ENCODE measurements at places on chromosomes 2 and 18.

- peak; percentile 51 for DNase-seq
Observed at GRCh38 chr2:197258580-197258979, 52.0 kb downstream of the ANKRD44 start.

- peak; percentile 67 for DNase-seq
Observed at GRCh38 chr2:44100351-44100750, 68.3 kb upstream of the PPM1B start.

DNA sequence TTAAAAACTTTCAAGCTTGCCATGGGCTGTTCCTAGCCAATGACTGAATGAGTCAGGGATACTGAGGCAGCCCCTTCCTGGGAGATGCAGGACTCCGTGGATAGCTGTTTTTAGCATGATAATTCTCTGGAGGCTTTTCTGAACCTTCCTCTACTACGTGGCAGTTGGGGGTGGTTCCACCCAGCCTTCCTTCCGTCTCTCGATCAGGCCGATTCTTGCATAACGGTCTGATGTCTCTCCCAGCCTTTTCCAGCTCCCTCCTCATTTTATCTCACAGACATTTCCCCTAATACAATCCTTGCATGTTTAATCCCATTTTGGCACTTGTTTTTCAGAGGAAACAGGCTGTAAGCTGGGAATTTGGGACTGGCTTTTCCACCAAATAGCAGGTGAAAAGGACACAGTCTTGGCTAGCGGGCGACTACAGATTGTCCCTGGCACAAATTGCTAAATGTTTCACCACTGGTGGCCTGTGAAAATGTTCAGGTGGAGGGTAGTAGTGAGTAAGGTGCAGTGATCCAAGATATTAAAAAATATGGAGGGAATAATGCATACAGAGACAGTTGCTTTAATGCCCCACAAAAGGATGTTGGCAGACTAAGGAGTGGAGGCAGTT lies 21.0 kb upstream of the CTLA4 start:
- DNase-seq, result no peak

- peak; percentile 97 for DNase-seq
Observed at GRCh38 chr2:144382849-144383248, 137.1 kb downstream of the ZEB2 start.

DNA sequence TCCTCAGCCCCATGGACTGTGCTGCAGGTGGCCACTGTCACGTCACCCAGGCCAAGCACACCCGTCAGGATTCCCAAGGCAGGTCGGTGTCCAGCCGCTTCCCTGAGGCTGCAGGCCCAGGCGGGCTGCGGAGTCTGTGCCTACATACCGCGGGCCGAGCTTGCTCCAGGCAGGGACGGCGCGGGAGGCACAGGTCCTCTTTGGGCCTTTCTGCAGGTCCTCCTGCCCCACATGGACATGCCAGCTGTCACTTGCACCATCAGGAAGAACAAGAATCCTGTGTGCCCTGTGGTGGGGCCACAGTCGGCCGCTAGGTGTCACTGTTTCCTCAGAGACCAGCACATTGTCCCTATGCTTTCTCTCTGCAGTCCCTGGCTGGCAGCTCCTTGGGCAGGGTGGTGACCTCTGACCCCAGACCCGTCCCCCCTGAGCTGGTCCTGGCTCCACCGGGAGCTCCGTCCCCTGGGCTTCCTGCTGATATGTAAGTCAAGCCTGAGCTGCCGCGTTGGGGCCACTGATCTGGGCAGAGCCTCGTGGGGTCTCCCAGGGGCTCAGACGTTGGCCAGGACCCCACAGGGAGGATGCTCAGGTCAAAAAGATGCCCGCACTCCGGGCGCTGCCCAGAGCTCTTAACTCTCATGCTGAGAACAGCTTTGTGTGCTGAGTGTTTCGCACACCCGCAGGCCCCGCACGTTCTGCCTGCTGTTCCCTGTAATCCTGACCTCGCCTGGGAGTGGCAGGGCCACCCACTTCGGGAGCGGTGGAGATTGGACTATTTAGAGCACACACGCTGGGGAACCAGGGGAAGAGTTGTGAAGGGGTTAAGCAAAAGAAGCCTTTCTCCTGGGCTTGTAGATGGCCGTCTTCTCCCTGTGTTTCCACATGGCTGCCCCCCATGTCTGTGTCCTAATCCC lies 17.3 kb upstream of the AGXT start:
- peak; percentile 87 for DNase-seq

DNA sequence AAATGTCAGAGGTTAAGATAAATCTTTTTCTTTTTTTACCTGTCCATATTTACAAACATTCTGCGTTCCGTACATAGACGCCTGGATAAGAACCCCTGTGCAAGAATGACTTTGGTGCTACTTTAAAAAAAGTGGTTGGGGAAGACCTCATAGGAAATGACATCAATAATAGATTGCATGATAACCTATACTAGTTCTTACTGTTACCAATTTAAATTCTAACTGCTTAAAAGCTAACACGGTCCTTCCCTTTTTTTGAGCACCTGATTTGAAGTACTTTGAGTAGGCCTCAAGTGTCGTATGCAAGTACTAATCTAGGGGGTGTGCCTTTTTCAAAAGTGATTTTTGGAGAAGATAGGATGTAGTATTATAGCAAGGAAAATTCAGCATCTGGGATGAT lies 2.1 kb downstream of the SLC39A10 start:
- peak; percentile 78 for DNase-seq

- DNase-seq, result no peak
Observed at GRCh38 chr2:232170396-232170795, 208.2 kb upstream of the ALPP start.

GRCh38 chr2:207149249-207150213 lies 16.2 kb downstream of the KLF7 start:
- DNase-seq, result peak; percentile 29

GRCh38 chr2:27667446-27667845 lies 3.8 kb downstream of the SLC4A1AP start:
- DNase-seq, result peak; percentile 52

DNA sequence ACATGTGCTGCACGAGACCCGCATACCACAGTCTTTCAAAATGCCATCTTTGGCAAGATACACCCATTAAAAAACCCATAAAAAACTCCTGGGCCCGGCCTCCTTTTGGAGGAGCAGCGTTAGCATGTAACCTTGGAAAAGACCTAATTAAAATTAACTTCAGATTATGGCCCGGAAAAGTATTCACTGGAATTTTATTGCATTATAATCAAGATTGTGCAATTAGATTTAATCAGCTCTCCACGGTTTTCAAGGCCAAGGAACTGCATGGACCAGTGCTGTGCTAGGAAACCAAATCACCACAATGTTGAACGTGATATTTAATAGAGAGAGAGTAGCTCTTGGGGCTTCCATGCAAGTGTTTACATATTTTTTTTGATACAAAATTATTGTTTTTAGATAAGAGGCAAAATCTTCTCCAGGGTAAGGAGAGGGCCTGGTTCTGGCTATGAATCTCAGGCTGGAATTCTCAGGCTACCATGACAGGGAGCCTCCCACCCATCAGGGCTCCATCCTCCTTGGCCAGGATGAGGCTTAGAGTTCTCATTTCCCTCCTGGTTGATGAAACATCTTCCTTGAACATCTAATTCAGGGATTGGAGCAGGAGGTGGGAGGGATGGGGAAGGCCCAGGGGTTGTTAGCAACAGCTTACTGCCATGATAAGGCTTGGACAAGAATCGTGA lies 82.0 kb upstream of the TTC39C start:
- DNase-seq, result no peak

Data from KBM-7 (cell line).